Hepatocyte (in vitro differentiated cells): ENCODE measurements at places on chromosomes 4 and X. TPM values are rescaled to one million over a fixed set of nuclear protein-coding genes. Genes with fewer than 3 reads are reported as not detected.

Gene PHEX
- 0.27 and 0.84 TPM in 2 replicates for total RNA-seq

Gene ANXA3
- total RNA-seq: 194 and 218 TPM in 2 replicates

DNA sequence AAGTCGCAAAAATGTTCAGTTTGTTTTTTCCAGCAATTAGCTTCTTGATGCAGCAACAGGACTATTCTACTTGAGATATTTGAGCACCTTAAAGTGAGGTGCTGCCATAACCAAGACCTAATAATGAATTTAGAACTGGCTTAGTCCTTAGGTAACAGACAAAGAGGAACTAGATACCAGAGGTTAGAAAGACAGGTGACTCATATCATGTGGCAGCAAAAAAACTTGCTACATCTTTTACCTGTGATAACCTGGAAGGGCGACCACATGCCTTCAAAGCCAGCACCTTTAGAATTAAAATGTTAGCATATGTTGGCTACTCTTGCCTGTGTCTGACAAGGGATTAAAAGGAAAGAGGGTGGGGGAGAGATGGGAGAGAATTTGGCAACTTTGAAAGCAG is 90.4 kb downstream of the ARHGAP6 start:
- no peak for DNase-seq

- peak; percentile 66 for DNase-seq
Measured at GRCh38 chrX:4830880-4831557, 1117.6 kb upstream of the PRKX start.

DNA sequence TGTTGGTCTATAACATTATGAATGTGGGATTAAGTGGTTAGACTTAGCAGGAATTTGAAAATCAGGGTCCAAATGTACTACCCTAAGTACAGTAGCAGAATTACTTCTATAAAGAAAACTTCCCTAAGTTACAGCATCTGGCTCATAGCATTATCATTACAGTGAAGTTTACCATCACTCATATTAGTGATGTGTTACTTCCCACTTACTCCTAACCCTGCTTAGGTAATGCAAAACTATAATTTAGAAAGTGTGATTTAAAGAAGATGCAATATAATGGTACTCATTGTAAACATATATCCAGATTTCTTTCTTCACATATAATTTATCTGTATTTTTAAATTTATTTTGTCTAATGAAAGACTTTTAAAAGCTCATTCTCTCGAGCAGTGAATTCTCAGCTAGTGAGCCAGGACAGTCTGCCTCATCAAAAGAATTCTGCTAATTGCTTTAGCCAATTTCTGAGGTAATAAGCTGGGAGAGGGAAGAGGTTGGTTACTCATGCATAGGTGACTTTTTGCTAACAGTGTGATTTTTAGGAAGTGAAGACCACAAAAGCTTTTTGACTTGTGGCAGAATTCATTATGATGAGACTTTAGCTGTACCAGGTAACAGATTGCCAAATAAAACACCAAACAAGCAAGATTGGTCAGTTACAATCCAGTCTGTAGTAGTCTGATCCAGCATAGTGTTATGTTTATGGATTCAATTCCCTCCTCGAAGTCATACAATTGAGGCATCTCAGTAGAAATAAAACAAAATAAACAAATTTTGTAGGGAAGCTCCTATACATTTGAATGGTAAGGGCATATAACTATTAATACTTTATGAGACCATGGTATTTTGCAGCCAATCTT is 21.0 kb downstream of the PLS3 start:
- DNase-seq: no peak

GRCh38 chrX:129984111-129984958 is 1.9 kb downstream of the BCORL1 start:
- DNase-seq: peak; percentile 53
